ENCODE measurements at places on chromosomes 6 and 20.
A peak's percentile ranks its signal among the peaks of the same experiment; 100 is the strongest.

- DNase-seq: no peak
Observed at GRCh38 chr6:159059885-159060506, 15.2 kb upstream of the TAGAP start.

- peak; percentile 62 for DNase-seq
Observed at GRCh38 chr6:113122060-113122459, 735.1 kb upstream of the MARCKS start.

DNA sequence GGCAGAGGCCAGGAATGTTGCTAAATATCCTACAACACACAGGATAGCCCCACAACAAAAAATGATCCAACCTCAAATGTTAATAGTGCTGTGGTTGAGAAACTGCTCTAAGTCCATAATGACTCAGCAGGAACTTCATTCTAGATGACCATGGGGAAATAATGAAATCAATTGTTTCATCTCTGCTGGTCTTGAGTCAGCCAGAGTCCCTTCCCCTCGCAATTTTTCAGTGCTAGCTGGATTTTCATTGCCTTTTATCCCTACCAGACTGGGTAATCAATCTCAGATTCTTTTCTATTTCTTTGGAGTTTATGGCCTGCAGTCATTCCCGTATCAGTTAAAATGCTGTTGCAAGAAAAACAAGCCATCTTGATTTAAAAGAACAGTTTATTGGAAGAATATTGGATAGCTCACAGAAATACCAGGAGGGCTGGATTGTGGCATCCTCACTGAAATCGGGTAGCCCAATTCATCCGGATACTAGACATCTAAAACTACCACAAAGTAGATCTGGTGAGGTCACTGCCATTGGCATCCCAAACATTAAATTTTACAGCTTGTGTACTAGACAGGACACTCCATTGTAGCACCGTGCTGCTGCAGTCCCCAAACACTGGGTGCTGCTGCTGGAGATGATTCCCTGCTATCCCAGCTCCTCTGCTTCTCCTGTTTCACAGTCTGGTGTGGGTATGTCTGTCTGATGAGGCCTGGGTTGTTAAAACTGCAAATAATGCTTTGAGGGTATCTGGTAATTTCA, 30.3 kb upstream of the POPDC3 start:
- DNase-seq: no peak

DNA sequence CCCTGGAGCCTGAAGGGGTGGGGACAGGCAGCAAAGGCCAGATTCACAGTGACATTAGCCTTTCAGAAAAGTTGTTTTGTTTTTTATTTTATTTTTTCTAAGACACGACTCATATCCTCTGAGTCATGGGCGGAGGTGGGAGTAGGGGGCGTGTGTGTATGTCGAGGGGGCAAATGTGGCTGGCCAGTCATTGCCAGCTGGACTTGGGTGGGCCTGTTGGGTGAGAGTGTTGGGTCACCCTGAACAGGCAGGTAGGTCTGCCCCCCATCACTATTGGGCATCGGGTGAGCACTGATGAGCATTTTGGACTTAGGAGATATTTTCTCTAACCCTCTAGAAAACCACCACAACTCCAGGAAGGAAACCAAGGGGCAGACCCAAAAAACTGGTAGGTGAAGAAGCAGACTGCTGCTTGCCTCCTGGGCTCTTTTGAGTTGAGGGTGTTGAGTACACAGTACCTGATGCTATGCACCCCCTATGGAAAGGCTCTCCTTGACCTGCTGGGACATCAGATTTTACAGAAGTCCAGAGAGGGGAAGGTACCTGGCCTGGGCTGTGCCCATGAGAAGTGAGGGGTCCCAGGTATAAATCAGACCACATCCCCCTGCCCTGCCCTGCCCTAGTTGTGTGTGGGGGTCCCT, 5.6 kb downstream of the SMIM29 start:
- DNase-seq: no peak

DNA sequence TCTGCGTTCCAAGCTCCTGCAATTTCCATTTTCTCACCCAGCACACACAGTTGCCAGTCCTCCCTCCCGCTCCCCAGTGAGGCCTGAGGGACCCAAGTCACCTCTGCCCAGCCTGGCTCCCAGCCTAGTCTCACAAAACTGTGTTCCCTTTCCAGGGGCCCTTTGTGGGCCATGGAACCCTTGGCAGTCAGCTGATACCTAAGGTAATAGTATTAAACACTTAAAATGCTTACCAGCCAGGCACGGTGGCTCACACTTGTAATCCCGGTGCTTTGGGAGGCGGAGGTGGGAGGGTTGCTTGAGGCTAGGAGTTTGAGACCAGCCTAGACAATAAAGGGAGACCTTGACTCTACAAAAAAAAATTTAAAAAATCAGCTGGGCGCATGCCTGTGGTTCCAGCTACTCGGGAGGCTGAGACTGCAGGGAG, 3.2 kb upstream of the RBM38 start:
- DNase-seq: no peak

DNA sequence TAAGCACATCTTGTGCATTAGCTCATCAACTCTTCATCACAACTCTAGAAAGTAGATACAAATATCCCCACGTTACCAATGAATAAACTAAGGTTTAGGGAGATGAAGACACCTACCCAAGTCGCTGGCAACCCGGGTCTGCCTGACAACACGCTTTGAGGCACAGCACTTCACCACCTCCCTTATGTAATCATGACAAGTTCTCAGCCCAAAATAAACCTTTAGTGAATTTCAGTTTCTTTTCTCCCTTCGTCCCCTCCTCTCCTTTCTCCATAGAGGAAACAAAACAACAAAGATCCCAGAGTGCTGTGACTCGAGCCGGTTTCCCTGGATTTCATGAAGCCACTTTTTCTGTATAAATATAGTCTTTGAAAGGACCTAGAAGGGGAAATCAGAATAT, 105.4 kb downstream of the MAFB start:
- DNase-seq: no peak

DNA sequence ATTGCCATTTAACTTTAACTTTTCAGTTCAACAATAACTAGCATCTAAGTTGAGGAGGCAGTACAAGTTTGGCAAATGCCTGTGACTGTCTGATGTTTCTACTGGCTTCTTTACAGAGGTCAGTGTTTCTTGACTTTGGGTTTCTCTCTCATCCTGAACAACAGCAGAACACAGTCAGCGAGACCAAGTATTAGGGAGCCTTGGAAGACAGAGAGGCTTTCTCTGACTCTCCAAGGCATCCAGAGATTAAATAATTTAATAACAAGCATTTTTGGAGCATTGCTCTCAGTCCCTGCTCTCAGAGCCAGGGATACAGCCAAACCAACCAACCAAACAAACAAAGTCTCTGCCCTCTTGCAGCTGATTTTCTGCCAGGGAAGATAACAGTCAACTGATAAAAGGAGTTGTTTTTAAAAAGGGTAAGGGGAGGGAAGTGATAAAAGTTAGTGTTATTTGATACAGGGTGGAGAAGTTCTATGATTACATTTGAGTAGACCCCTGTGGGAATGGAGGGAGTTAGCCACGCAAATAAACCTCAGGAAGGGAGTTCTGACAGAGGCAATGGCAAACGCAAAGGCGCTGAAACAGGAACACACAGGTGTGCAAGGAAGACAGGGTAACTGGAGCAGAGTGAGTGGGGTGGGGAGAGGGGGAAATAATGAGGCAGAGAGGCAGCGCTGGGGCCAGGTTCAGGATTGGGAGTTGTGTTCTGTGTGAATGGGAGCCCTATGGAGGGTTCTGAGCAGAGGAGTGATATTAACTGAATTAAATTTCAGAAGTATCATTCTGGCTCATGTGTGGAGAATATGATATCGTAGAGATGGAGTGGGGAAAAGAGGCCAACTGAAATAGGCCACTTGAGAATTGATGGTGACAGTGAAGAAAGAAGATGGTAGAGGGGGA, 55.2 kb downstream of the SEL1L2 start:
- DNase-seq: no peak

DNA sequence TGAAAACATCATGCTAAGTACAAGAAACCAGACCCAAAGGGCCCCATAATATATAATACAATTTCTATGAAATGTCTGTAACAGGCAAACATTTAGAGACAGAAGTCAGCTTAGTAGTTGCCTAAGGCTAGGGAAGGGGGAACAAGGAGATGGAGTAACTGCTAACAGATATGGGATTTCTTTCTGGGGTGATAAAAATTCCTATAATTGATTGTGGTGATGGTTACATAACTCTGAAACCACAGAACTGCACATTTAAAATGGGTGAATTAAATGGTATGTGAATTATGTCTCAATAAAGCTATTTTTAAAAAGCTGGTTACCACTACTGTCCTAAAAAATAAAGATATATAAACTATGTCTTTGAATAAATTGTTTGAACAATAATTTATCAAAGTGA, 3.2 kb downstream of the CEP162 start:
- no peak for DNase-seq

DNA sequence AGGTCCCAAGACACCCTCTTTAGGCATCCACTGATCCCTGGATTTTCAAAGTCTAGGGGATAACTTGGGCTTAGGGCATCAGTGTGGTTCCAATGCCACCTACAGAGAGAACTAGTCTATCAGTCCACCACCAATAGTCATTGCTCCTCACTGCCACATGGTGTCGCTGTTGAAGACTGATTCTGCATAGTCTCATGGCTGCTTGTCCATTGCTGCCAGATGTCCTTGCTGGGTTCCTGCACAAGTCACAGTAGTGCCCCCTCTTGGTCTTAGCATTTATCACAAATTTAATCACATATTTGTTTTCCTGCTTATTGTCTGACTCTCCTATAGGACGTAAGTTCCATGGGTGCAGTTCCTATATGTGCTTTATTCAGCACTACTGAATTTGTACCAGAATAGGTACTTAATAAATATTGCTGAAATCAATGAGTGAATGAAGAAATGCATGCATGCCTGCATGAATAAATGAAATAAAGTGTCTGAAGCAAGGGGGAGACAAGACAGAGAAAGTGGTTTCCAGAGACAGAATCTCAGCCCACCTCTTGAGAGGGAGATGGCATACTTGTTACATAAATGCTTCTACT, 45.9 kb upstream of the RALY start:
- peak; percentile 75 for DNase-seq
